ENCODE measurements at places on chromosomes 13 and 19. TPM values are rescaled to one million over a fixed set of nuclear protein-coding genes. Genes with fewer than 3 reads are reported as not detected.

DNA sequence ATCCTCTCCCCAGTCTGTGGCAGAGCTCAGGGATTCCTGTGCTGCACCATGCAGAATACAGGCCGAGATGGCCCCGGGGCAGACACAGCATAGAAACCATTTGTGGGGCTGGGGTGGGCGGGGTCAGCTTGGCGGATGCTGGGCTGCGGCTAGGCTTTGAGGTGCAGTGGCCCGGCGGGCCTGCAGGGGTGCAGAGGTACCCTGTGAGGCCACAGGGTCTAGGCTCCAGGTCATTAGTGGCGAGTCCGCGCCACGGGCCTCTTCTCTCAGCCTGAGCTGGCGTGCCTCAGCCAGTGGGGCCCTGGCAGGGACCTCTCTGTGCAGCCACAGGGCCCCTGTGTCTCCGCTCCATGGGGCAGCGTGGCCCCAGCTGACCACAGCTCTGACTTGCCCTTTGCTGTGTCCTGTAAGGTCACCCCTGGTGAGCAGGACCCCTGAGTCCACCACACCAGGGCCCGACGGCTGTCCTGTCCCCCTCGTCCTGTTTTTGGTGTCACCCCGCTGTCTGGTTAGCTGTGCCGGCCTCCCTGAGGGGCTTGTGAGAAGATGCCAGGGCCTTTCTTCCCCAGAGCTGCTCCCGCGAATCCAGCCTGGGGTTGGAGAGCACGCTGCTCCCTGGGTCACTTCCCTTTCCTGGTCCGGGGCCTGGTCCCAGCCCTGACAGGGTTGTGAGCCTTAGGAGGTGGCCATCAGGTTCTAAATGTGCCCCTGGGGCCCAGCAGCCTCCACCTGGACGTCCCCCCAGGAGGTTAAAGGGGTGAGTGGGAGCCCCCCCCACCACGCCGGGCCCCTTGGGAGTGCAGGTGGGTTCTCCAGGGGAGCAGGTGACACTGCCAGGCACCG, 12.1 kb downstream of the KDM4B start:
- DNase-seq = no peak

- no peak for DNase-seq
These were observed 814 bp downstream of the NBEA start for GRCh38 chr13:34942732-34943435.

The DAND5 gene
- not detected for total RNA-seq

- no peak for DNase-seq
These were observed 1564.9 kb downstream of the OLFM4 start for GRCh38 chr13:54593504-54593903.

DNA sequence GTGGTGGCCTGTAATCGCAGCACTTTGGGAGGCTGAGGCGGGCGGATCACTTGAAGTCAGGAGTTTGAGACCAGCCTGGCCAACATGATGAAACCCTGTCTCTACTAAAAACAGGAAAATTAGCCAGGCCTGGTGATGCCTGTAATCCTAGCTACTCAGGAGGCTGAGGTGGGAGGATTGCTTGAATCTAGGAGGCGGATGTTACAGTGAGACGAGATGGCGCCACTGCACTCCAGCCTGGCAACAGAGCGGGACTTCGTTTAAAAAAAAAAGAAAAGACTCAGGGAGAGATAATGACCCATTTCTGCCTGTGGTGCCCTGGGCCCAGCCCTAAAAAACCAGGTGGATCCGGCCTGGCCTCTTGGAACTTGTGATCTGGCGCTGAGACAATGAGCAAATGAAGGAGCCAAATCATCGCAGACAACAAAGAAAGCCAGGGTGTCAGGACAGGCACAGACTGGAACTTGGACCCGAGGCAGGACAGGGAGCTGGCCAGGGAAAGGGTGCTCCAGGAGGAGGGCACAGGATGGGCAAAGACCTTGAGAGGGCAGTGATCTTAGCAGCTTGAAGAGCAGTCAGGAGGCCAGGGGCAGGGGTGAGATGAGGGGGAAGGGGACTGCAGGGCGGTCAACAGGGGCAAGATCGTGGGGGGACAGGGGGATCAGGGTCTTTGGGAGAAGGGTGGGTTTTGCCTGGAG, 962 bp upstream of the JAK3 start:
- DNase-seq = no peak

The FXYD7 gene
- total RNA-seq = 0.60 TPM

DNA sequence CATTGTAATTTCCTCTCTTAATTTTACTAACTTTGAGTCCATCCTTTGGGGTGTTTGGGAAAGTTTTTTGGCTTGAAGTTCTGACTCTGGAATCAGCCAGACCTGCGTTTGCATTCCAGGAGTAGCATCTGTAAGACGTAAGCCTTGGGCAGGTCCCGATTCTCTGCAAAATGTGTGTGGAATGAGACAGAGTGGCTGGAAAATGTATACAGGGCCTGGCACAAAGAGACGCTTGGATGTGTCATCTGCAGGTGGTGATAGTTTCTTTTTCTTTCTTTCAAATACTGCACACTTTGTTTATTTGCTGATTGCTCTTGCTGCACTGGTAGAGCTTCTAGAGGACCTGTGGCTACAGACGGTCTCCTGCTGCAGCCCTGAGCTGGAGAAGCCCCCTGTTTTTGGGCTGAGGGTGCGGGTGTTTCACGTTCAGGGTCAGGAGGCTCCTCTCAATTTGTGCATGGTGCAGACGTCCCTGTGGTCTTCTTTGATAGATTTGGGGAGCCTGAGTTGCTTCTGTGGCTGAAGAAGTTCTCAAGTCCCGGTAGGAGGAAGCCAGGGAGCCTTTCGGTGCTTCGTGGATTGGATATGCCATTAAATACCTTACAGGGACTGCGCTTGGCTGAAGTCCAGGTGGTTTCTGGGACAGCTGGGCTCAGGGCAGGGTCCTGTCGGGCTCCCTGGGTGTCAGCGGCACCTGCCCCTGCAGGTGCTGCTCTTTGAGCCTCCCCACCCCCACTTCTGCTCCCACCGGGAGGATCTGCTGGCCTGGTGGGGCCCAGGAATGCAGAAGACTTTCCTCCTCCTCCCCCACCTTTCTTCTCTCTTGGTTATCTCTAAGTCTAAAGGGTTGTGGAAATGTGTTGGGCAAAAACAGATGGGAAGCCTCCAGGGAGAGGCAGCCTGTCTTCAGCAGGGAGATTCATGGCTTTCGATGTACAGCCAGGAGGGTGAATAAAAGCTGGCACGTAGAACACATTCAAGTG, 44.0 kb upstream of the GAS6 start:
- no peak for DNase-seq

- no peak for DNase-seq
These were observed 118.5 kb downstream of the STK24 start for GRCh38 chr13:98458431-98458830.

- DNase-seq = no peak
These were observed 13.4 kb downstream of the UBXN6 start for GRCh38 chr19:4443966-4444764.

DNA sequence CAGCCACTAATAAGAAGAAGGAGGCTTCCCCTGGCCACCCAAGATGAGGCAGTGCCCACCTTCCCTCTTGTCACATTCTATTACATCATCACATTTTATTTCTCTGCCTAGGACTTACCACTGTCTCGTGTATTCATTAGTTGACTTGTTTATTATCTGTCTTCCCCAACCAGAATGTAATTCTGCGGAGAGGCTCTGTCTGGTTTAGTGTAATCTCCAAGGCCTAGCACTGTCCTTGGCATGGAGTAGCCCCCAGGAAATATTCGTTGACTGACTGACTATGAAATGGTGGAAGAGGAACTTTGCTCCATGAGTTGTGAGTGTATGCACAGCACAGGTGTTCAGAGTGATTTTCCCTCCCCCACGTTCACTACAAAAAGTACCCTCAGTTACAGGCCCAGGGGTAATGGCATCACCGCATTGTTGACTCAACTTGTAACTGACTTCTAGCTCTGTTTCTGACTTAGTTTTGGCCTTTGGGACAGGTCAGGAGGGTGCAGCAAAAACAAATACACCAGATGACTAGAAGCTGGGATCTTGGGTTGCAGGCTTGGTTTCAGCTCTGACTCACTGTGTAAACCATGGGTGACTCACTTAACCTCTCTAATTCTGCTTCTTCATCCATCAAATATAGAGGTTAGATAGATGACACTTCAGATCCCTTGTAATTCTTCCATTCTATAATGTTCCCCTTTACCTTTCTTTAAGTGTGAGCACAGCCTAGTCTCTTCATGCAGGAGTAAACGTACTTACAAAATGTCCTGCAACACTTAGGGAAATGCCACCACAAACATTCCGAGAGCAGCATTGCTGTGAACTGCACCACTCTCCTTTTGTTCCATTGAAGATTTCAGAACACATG, 229.7 kb downstream of the KCNRG start:
- DNase-seq = no peak

DNA sequence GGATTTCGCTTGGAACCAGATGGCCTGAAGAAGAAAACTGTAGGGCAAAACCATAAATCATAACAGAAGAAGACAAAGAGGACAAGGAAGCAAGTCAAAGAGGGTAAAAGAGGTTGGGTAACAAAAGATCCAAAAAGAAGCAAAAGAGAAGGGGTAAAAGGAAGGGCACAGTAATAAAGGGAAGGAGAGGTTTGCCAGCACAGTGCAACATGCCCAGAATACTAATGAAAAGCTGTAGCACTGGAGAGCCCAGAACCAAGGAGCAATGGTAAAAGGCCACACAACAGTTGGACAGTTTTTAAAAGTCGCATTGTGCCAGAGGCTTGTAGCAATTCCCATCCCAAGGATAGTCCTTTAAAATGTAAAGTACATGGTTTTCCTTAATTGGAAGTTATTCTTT, 506.6 kb downstream of the PCDH9 start:
- no peak for DNase-seq

The MATK gene
- 27.6 TPM for total RNA-seq

The CFAP97D2 gene
- total RNA-seq = not detected

- DNase-seq = peak; percentile 55
These were observed 3.9 kb downstream of the MIDN start for GRCh38 chr19:1252221-1252820.

The NMRK2 gene
- total RNA-seq = not detected

The DCT gene
- 0.07 TPM for total RNA-seq

The C1QTNF9B gene
- not detected for total RNA-seq

The ZSCAN4 gene
- not detected for total RNA-seq

DNA sequence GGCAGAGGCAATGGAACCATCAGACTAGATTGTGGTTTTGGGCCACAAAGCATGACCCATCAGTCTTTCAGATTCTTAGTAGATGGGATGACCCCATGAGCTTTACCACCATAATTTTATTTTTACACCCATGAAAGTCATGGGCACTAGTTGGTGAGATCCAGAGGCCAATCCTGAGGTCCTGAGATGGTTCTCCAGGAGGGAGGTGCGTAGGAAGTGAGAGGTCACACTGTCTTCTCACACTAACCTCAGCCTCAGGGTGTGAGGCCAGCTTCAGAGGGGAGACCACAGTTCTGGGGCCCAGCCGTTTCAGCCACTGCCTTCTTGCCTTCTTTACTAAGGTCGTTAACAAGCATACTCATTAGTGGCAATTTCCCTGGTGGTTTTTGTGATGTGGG, 106.4 kb downstream of the AKAP11 start:
- no peak for DNase-seq

DNA sequence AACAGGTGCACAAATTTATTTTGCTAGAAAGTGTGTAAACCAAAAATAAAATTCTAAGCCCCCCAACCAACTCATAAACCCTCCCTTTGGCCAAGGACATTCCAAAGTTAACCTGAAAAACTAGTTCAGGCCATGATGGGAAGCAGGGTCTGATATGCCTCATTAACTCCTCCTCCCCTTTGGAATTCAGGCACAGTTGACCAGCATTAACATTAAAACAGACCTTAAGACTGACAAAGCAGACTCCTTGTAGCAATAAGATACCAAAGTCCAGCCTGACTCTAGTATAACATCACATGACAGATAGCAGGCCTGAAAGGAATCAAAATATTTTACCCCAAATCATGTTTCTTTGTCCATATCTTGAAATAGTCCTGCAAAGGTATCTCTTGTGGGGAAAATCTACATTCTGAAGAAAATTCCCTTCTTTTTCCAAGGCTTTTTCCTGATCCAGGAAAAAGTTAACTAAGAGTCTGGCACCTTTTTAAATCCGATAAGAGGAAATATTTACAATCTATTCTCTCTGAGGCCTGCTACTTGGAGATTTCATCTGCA, 19.7 kb downstream of the NEK5 start:
- DNase-seq = no peak

GRCh38 chr13:51425410-51426042, 27.3 kb downstream of the INTS6 start:
- DNase-seq = no peak

The PPP6R1 gene
- total RNA-seq = 225 TPM
